GM12878 (cell line): ENCODE measurements at places on chromosomes 5 and 9. TPM values are rescaled to one million over a fixed set of nuclear protein-coding genes. Genes with fewer than 3 reads are reported as not detected.

GRCh38 chr9:98521141-98521540 is 187.6 kb downstream of the GABBR2 start:
- no peak for DNase-seq

The FRRS1L gene
- polyA plus RNA-seq = not detected in 2 replicates

GRCh38 chr5:67310169-67310568 is 113.6 kb upstream of the CD180 start:
- DNase-seq = no peak

GRCh38 chr9:97840521-97840920 is 12.5 kb upstream of the FOXE1 start:
- DNase-seq = no peak

DNA sequence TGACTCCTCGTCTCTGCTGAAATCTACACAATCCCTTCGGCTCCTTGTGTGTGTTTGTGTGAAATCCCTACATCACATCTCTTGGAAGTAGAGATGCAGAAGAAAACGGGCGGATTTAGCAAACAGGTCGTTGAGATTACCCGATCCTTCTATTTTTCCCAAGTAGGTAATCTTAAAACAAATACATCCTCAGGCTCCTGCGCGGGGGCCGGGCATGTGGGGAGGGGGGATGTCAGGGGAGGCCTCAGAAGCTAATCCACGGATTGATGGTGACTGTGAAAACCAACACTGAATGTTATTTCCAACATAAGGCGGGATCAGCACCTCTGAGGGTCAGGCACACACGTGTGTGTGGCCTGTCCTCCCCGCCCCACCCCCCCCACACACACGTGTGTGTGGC is 137.8 kb downstream of the ROR2 start:
- DNase-seq = no peak

GRCh38 chr5:117299224-117299935 is 724.8 kb upstream of the SEMA6A start:
- DNase-seq = no peak

The TAF11L9 gene
- polyA plus RNA-seq = not detected in 2 replicates

- DNase-seq = no peak
These were observed 31.5 kb downstream of the TMEM245 start for GRCh38 chr9:109088221-109088620.

- no peak for DNase-seq
These were observed 16.2 kb downstream of the SLC25A48 start for GRCh38 chr5:135850671-135851070.

DNA sequence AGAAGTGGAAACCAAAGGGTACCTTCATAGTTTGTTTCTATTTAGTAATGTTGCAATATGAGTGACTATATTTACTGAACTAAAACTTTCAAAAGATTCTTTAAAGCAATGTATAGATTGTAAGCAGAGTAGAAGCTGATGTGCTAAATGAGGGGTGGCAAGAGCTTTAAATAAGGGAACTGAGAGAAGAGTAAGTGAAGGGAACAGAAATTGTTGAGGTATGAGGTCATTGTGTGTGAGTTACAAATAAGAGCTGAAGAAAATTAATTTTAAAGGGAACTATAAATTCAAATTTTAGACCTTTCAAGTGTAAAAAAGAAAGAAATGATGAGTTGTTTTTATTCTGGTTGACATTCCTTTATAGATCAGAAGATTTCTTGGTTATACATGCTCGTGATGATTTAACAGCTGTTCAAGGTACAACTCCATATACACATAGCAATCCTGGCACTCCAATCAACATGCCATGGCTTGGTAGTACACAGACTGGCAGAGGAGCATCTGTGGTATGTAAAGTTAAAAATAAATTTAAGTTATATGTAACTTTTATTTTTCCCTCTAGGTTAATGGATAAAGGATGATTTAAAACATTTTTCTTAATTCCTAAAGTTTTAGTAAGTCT is 135.1 kb upstream of the TNFAIP8 start:
- DNase-seq = no peak

DNA sequence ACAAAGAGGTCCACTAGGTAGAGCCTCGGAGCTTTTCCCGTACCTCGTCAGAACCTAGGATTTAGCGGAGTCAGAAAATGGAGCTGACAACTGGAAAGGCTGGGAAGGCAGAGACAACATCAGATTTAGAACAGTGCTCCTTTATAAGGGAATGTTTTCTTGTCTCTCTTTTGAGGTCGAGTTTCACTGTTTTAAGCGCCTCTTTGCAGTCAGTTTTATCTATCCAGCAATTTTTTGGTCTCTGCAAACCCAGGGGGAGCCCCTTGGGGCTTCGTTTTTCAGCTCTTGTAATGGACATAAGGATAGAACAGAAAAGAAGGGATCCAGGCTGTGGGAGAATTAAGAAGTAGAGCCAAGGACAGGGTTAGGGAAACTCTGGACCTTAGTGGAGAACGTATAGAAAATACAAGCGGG is 80.5 kb downstream of the FNBP1 start:
- DNase-seq = no peak

The FKBP15 gene
- polyA plus RNA-seq = 19.2 and 21.3 TPM in 2 replicates

The FAM221B gene
- 0.12 TPM in 1 of 2 replicates, not detected in the other for polyA plus RNA-seq

- DNase-seq = no peak
These were observed 41.5 kb downstream of the SAR1B start for GRCh38 chr5:134590992-134591659.

The FYB1 gene
- polyA plus RNA-seq = not detected in 2 replicates

DNA sequence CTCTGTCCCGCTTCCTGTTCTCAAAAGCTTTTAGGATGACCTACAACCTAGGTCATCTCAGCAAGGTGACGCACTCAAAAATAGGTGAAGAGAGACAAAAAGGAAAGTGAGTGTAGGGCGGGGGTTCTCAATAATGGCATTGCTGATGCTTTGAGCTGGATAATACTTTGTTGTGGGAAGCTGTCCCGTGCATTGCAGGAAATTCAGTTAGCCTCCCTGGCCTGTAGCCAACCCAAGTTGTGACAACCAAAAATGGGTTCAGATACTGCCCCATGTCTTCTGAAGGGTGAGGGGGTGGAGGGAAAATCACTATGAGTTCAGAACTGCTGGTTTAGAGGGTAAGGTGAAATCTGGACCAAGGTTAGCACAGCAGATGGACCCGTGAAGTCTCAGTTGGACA is 151.4 kb downstream of the MAST4 start:
- DNase-seq = no peak
